ACHN (cell line): ENCODE measurements at places on chromosomes 11 and 22.

GRCh38 chr11:118227865-118228785 is 3.3 kb upstream of the JAML start:
- DNase-seq, result no peak

- DNase-seq, result no peak
These were observed 26.5 kb downstream of the MYO7A start for GRCh38 chr11:77154381-77155081.

DNA sequence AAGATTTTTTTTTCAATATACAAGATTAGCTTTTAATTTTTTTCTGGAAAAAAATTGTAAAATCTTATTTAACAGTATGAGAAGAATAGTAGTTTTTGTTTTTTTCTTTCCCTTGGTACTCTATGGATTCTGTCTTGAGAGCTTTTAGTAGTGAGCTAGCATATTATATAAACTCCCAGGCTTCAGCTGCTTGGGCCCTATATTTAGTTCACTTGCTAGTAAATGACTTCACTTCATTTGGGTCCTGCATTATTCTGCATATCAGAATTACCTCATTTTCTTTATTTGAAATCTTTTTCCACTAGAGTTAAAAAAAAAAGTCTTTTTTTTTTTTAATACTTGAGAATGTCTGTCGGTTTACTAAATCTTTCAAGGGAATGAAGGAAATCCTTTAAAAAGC is 33.1 kb downstream of the HIPK3 start:
- no peak for DNase-seq

GRCh38 chr11:78851878-78852586 is 277.4 kb upstream of the NARS2 start:
- no peak for DNase-seq

- DNase-seq, result peak; percentile 85
These were observed 119.7 kb downstream of the ETS1 start for GRCh38 chr11:128467610-128468041.

- peak; percentile 77 for DNase-seq
These were observed 42.2 kb upstream of the INCENP start for GRCh38 chr11:62081378-62082291.

- no peak for DNase-seq
These were observed 13.5 kb downstream of the SGSM3 start for GRCh38 chr22:40383905-40384304.

GRCh38 chr22:40680819-40681183 is 1.5 kb downstream of the MCHR1 start:
- DNase-seq, result no peak

DNA sequence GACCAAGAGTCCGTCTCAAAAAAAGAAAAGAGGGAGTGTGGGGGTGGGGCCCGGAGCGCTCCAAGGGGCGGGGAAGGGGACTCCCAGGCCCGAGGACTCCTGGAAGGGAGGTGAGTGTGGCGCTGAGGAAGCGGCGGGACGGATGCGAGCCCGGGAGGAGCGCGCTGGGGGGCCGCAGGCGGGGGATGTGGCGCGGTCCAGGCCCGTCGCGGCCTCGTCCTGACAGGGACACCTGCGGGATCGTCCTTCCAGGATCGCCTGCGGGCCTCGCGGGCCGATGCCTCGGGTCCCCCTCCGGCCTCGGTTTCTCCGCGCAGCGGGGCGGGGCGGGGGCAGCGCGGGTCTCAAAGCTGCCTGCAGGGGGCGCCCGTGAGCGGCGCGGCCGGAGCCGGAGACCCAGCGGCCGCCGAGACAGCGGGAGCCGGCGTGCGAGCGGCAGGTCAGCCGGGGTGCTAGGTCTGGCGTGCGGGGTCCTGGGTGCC is 3.8 kb upstream of the ADORA2A start:
- peak; percentile 32 for DNase-seq

- DNase-seq, result no peak
These were observed 31.6 kb upstream of the MYH9 start for GRCh38 chr22:36419177-36419911.

- DNase-seq, result no peak
These were observed 16.9 kb downstream of the MYO7A start for GRCh38 chr11:77144857-77145428.

GRCh38 chr22:37827056-37827455 is 3.9 kb downstream of the GALR3 start:
- DNase-seq, result no peak
